NCI-H187 (cell line): ENCODE measurements at places on chromosomes 11 and 22.

GRCh38 chr22:36163497-36163896 lies 2.9 kb upstream of the APOL3 start:
- DNase-seq = no peak

GRCh38 chr11:117950301-117950700 lies 21.1 kb upstream of the TMPRSS13 start:
- DNase-seq = no peak

DNA sequence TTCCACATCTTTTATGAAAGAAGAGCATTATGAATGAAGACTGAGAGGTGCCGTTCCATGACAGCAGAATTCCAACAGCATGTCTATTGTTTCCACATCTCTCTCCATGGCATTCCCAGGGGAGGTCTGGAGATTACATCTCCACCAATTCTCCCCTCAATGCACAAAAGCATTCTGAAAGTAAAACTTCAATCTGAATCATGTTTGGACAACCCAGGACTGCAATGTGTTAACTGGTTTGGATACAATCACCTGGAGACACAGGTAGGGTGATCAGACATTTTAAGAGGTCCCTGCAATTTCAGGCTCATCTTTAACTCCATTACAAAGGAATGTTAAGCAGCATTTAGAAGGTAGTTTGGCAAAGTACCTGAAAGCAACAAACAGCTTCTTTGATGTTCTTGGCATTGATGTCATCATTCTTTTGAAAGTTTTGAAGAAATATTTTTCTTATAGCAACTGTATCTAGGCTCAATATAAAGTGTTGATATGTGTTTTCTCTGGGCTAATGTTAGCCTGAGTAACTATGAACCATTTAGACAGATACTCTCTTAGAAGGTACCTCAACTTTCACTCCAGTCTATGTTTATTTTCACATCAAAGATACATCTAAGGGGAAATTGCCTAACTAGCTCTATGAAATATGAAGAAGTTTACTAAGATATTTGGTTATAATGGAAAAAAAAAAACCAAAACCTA lies 181.4 kb upstream of the MTMR2 start:
- no peak for DNase-seq

GRCh38 chr11:6203327-6203726 lies 2.0 kb upstream of the C11orf42 start:
- DNase-seq = no peak

GRCh38 chr22:28112190-28112544 lies 193.1 kb upstream of the PITPNB start:
- DNase-seq = no peak

GRCh38 chr11:106466521-106467080 lies 389.1 kb downstream of the AASDHPPT start:
- DNase-seq = no peak

GRCh38 chr11:99277281-99277680 lies 256.5 kb downstream of the CNTN5 start:
- no peak for DNase-seq

- no peak for DNase-seq
Observed at GRCh38 chr11:69773626-69774353, 1.4 kb downstream of the FGF4 start.

GRCh38 chr11:45159781-45160365 lies 13.4 kb downstream of the PRDM11 start:
- no peak for DNase-seq

- peak; percentile 49 for DNase-seq
Observed at GRCh38 chr11:100681064-100681502, 6.0 kb upstream of the ARHGAP42 start.

DNA sequence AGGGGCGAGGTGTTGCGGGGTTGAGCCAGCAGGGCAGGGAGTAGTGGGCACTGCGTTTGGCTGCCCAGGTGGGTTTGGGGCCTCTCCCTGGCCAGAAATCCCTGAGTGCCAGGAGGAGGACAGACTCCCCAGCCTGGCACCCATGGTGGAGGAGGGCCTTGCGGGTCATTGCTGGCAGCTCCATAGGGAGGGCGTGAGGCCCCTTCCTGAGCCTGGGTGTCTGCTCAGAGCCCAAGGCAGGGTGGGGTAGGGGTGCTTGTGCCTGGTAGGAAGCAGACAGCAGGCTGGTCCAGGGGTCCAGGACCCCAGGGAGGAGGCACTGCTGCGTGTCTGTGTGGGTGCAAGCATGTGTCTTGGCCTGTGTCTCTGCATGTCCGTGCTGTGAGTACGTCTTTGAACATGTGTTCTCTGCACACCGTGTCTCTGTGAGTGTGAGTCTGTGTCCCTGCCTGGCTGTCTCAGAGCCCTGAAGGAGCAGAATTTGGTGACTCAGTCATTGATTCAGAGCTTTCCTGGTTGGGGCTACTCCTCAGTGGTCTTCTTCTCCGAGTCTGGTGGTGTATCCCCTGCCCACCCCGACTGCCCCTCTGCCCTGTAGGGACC lies 3.9 kb downstream of the TSPAN4 start:
- no peak for DNase-seq
